ENCODE measurements at places on chromosomes 12 and 14. TPM values are rescaled to one million over a fixed set of nuclear protein-coding genes. Genes with fewer than 3 reads are reported as not detected.

The PROX2 gene
- total RNA-seq: not detected

DNA sequence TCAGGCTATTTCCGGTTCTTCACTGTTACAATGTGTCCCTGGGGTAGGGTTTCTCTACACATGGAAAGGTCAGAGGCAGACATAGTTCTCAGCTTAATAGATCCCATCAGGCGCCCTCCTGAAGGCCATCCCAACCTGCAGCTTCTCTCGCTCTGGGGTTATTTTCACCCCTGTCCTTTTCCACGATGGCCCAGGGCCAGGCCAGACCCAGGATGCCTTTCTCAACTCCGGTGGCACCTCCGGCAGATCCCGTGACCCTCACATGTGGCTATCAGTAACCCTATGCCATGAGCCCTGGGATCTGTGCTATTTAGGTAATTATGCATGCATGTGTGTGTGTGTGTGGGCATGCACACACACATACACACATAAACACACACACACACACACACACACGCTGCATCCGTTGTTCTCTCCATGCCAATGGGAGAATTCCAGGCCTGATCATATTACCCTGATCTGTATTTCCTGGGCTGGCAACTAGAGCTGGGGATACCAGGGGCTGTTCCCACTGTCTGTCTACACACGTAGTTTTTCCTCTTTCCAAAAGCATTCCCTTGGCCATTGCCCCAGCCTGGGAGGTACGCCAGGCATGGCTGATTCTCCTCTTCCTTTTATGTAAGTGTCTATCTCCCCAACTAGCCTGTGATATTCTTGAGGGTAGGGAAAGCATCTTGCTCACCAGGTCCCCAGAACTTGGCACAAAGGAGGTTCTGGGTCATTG lies 51.2 kb upstream of the NOS1 start:
- DNase-seq: peak; percentile 65

DNA sequence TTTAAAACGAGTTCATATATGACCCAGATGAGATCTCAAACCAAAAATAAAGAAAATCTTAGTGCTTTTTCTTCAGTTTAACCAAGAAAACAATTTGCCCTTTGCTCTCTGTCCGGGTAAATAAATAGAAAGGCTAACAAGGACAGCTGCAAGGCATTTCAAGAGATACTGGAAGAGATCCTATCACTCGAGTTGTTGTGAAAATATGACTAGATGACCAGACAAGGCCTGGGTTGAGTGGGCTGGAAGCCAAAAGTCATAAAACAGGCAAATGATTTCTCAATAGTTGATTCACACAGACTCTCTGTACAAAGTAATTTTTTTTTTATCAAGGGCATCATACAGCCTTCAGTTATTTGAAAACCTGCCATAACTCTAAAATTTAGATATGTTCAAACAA lies 55.9 kb upstream of the AVPR1A start:
- DNase-seq: no peak

DNA sequence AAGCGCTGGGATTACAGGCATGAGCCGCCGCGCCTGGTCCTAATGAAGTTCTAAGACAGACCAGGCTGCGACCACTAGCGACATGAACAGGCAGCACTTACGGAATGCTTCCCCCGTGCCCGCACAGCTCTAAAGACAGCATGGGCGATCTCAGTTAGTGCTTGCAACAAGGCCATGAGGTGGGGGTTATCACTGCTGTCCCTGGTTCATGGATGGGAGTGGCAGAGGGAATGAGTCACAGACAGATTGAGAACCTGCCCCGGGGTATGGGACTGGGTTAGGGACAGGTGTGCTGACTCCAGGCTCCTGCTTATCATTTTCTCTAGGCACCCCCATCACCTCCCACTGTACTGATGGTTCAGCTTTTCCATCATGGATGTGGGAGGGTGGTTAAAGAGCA lies 160.9 kb downstream of the VRK1 start:
- no peak for DNase-seq

DNA sequence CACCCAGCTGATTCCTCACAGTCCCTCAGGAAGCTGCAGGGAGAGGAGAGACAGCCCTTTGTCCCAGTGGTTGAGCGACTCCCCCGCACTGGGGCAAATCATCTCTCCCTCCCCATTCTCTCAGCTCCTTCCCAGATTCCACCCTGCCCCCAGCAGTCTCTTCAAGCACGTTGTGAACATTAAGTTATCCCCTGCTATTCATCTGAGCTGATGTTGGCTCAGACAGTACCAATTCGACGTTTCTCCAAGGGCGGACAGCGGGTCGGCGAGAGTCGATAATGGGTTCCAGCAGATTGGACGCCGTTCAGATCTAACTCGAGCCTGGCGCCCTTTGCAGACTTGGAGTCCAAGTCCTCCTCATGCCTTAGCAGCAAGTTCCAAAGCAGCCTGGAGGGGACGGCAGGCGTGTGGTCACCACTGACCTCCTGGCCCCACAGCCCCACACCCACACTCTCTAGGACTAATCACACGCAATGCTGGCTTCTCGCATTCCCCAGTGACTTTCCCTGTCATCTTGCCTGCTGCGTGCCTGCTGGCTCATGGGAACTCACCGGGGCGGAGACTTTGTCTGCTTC lies 245.9 kb downstream of the CHST11 start:
- DNase-seq: no peak

- peak; percentile 44 for DNase-seq
Measured at GRCh38 chr12:50110762-50111351, 1.2 kb upstream of the COX14 start.

DNA sequence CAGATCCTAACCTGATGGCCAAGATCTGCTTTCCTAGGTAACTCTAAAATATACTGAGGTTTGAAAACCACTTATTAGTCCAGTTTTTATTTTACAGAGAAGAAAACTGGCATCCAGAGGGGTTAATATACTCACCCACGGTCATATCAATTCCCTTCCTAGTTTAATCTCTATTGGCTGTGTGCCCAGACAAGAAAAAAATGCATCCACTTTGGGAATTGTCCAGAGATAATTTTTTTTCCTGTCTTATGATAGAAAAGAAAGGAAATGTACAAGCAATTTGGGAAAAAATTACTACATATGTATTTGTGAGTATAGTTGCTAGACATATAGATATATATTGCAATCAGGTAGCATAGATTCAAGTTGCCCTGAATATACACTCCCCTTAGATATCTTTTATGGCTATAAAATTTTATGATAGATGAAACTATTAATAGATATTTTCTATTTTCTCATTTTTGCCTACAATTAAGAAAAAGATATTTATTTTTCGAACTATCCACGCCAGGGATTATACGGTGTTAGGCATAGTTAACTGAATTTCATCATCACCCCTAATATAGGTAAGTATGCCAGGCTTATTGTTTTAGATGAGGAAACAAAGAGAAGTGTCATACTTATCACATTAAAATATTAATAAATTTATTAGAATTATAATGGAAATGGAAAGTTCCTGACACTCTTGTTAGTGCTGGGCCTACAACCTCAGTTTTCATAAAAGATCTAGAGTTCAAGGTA lies 100.5 kb upstream of the SLC38A2 start:
- DNase-seq: no peak

- no peak for DNase-seq
Measured at GRCh38 chr12:43550831-43551271, 1.2 kb downstream of the ADAMTS20 start.

All from MG63 (cell line).